C1 segment of cervical spinal cord (tissue), 14 donors: ENCODE measurements at places on chromosomes 7 and 10.

DNA sequence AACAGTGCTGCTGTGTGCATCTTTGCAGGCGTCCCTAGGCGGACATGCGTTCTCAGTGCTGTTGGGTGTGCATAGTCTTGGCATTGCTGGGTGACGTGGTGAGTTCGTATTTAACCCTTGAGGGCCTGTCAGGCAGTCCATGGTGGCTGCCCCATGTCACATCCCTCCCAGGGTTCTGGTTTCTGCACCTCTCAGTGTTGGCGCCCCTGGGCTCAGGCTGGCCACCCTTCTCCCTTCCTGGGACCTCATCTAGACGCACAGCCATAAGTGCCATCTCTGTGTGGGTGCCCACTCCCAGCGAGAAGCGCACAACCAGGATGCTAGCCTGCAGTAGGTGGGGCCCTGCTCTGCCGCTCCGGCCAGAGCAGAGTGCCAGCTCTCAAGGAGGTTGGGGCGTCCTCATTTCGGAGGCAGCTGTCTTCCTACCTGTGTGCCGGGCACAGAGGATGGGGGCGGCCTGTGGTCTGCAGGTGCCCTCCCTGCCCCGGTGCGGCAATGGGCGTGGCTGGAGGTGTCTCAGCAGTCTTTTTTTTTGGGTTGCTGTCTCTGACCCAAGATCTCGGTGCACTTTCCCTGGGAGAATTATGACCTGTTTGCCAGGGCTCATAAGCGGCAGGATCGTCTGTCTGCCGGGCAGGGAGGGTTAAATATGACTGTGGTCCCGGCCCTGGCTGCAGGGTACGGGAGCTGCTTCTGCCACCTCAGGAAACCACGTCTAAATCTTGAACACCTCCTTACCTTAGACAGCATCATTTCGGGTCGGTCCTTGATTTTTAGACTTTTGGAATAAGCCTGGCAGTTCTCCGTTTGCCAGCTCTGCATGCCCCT is 6.5 kb downstream of the INPP5A start:
- no peak for DNase-seq

GRCh38 chr10:15485027-15485426 is 113.9 kb upstream of the FAM171A1 start:
- DNase-seq, result no peak

- no peak for DNase-seq
Observed at GRCh38 chr7:155597753-155598140, 46.7 kb upstream of the RBM33 start.

- DNase-seq, result no peak
Observed at GRCh38 chr10:133347710-133348517, 741 bp downstream of the PRAP1 start.

GRCh38 chr7:110780712-110781111 is 310.2 kb upstream of the LRRN3 start:
- no peak for DNase-seq

DNA sequence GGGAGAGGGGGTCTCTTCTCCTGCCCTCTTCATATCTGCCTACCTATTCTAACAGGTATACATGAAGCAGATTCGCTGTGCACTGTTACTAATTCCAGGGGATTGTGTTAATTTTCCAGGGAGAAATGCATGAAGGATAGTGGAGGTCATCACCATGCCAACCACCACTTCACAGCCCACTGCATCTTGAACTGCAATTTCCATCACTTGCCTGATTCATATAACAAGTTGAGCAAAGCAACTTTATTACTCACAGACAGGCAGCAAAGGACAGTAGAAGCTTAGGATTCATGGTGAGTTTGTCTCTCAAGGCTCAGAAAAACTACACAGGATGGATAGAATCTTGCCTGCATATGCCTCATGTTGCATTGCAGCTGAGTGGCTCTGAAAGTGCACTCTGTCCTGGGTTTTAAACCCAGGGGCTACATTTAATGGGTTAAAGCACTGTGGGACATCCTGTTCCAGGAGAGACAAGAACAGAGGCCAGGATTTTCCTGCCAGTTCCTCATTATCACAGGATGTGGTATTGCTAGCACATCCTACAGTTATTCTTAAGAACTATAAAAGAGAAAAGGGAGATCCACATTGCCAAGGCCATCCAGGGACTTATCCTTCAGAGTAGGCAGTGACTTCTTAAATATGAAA is 136.9 kb upstream of the PRSS1 start:
- no peak for DNase-seq

GRCh38 chr10:58140691-58141347 is 126.9 kb downstream of the IPMK start:
- no peak for DNase-seq

- no peak for DNase-seq
Observed at GRCh38 chr10:85420501-85421191, 945.9 kb downstream of the GRID1 start.

DNA sequence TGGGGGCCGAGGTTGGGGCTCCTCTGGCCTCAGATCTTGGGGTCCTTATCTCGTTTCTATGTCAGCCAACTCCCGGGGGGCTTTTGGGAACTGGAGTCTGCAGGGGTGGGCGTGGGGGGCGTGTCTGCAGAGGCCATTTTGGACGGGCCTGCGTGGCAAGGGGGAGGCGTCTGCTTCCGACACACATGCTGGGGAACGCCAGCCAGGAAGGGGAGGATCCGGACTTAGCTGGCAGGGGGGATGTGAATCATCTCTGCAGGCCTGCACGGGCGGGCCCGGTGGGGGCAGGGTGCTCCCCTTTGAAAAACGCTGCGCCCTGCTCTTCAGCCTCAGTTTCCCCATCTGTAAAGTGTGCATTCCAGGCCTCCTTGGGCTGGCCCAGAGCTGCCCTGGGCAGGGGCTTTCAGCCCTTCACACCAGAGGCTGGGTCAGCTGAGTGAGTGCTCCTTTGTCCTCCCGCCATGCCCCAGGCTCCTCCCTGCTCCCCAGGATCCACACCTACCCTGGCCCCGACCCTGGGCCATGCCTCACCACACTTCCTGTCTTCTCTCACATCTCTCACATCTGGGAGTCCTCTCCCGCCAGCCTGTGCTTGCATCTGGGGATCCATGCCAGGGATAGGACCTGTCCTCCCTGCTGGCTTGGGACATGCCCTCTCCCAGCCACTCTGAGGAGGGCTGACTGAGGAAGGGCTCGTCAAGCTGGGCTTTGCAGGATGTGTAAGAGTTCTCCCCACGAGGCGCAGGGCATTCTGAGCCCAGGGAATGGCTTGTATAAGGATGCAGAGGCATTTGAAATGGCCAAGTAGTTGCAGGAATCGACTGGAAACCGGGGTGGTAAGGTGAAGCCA is 172.6 kb upstream of the TNRC18 start:
- peak; percentile 64 for DNase-seq

- no peak for DNase-seq
Observed at GRCh38 chr7:94375691-94376090, 19.0 kb upstream of the COL1A2 start.

DNA sequence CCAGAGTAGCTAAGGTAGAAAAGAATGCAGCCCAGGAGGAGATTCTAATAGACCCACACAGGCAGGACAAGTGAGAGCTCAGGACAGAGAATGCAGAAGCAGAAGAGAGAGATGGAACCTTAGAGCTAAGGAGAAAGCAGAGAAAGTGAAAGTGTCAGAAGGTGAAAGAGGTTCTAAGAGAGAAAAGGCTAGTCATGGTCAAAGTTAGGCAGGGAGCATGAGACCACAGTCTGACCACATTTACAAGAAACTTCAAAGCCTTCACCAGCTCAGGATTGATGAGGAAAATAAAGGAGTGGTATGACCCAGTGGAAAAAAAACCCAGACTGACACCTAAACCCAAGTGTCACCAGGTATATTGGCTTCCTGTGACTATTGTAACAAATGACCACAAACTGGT is 131.8 kb upstream of the WDR11 start:
- DNase-seq, result no peak

DNA sequence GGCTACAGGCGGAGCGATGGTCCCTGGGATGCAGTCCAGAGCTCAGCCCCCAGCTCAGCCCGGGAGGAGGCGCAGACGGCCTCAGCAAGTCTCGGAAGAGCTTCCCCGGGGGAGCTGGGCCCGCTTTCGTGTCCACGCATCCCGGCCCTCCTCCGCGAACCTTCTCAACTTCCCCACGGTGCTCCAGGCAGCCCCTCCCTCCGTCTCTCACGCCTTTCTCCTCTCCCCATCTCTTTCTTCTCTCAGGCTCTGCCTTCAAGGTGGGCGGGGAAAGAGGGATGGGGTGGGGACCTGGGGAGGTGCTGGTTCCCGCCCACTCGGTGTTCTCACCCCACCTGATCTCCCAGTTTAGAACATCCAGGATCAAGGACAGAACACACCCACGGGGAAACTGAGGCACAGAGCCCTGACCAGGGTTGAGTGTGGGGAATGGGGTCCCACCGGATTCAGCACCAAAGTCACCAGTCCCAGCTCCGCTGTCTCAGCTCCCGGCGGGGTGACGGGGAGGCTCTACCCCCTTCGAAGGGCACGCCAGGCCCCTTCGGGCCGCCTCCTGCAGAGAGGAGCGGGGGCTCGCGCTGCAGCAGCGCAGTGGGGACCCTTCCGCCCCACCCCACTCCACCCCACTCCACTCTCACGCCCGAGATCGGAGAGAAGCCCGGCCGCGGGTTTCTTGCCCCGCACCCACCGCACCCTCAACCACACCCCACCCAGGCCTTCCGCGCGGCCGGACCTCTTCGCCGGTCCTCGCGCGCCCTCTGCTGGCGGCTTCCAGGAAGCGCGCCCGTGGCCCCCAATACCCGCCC is 18.2 kb downstream of the POLL start:
- peak; percentile 24 for DNase-seq

- DNase-seq, result no peak
Observed at GRCh38 chr10:116138897-116139296, 134.1 kb downstream of the GFRA1 start.

- no peak for DNase-seq
Observed at GRCh38 chr10:77571490-77571889, 66.1 kb downstream of the KCNMA1 start.

DNA sequence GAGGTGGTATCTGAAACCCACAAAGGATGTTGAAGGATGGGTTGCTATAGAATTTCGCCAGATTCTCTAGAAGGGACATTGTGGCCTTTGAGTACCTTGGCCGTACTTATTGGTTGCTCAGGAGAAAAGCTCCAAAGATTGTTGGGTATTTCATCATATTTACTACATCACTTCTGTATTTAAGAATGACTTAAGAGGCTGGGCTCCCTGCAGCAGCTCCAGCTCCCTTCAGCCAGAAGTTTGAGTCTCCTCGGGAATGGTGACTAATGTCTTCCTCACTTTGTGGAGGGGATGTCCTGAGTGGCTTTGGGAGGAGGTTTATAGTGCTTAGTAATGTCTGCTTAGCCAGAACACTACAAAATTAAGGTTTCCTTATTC is 18.1 kb downstream of the MINDY4 start:
- no peak for DNase-seq

GRCh38 chr10:43923328-43923727 is 274.6 kb upstream of the ZNF32 start:
- DNase-seq, result no peak

DNA sequence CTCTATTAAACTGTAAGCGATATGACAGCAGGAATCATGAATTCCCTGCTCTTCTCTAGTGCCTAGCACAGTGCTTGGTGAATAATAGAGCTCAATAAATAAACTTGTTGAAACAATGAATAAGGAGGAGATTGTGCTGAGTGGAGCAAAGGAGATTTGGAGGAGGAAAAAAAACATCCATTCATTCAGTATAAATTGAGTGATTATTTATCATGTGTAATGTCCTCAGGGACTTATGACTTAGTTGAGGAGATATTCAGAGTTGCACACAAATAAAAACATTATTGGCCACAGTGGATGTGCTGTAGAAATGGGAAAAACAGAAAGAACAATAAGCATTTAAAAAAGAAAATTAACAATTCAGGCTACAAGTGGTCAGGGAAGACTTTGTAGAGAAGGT is 125.7 kb downstream of the FOXP2 start:
- no peak for DNase-seq

GRCh38 chr7:87581723-87582122 is 19.0 kb downstream of the ABCB1 start:
- no peak for DNase-seq

GRCh38 chr10:111295788-111296187 is 219.0 kb downstream of the ADRA2A start:
- DNase-seq, result no peak

DNA sequence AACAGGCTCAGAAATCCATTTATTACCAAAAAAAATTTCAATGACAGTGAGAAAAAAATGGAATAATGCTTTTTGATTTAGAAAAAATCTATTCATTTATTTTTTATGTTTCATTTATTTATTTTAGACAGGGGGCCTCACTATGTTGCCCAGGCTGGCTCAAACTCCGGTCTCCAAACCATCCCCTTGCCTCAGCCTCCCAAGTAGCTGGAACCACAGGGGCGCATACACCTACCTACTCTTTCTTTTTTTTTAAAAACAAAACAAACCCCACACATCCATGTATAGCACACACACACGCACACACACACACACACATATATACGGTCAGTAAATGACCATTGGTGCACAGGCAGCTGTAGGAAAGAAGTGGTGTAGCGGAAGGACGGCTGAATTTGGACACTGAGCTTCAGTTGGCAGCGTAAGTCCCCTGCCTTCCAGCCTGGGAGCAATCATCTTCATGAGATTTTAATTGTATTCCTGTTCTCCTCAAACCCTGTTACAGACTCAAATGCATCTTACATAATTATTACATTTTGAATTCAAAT is 28.8 kb downstream of the ARL4A start:
- no peak for DNase-seq

GRCh38 chr10:2212244-2212834 is 475.0 kb upstream of the ADARB2 start:
- no peak for DNase-seq

- DNase-seq, result no peak
Observed at GRCh38 chr7:108051454-108051853, 48.5 kb upstream of the LAMB1 start.
